ENCODE measurements at places on chromosomes 2 and 18. TPM values are rescaled to one million over a fixed set of nuclear protein-coding genes. Genes with fewer than 3 reads are reported as not detected.

ST6GAL2 gene
- not detected for total RNA-seq

RGPD4 gene
- 0.87 TPM for total RNA-seq

RPL37A gene
- total RNA-seq: 3,940 TPM

DOCK10 gene
- 159 TPM for total RNA-seq

XIRP2 gene
- not detected for total RNA-seq

Measured in activated naive CD8-positive, alpha-beta T cell treated with anti-CD3 and anti-CD28 coated beads for 36 hours (primary cell).